ENCODE measurements at places on chromosomes 4 and X.

DNA sequence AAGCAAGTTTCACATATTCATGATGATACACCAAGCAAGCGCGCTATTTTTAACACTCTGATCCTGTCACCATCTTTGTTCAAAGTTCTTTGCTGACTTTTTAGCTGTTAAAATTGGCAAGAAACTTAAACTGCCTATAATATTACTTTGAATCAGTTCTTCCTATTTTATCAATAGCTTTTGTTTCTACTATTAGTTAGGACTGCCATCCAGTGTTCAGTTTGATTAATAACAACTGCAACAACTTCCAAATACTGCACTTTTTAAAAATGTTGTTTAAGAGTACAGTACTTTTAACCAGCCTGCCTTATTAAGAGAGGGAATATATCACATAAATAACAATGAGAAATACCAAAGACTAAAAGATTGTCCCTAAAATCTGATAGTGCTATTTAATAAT, 614.3 kb downstream of the FAM133A start:
- DNase-seq, result no peak

- DNase-seq, result peak; percentile 62
These were observed 35.2 kb downstream of the SEPTIN11 start for GRCh38 chr4:76984788-76985211.

DNA sequence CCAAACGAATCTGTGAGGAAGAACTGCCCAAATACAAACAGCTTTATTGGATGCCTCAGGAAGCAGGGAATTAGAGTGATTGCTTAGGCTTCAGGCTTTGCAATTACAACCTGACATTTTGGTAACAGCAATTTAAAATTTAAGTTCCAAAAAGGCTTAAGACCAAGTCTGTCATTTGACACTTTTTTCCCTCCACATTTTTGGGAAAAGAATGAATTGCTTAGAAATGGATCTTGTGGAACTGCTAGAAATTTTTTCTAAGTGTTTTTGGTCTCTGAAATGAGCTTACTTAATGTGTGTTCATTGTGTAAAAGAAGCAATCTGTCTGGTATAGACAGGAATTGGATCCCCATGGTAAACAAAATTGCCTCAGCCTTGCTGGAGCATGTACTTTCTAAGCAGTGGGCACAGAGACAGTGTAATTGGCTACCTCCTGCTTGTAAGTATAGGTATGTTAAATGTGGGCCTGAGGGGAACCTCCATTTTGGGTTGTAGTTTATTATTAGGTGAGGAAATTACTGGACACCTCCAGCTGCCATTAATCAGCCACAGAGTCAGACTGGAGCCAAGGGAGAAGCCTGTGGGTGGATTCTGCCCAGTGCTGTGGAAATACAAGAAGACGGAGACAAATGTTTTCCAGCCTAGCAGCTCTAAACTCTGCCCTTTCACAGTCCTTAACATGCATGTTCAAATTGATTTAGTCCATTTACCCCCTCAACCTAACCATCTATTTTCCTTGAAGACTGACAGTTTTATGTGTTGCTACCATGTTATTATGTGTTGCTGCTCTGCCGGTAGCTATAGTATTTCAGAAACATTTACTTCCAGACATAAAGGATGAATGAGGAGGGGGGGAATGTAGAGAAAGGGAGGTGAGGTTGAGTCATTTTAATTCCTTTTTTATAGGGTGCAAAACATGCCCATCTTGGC, 473.0 kb downstream of the SPRY1 start:
- no peak for DNase-seq

DNA sequence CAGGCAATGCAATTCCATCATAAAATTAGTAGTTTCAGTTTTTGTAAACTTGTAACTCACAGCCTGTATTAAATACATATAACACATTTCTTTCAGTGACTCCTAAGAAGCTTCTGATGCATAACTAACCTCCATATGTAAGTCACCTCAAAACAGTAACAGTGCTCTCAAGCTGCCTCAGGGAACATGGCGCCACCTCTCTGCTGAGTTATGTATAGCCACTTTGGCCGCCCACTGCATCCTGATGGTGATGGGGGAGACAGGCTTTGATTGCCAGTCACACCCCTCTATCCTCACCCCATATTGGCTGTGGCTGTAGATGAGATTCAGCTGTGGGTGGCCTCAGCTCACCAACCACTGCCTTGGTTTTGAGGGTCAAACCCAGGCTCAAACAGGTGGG, 54.3 kb downstream of the LRBA start:
- no peak for DNase-seq

Data from right lobe of liver (tissue), 6 donors.